IMR-90 (cell line): ENCODE measurements at places on chromosomes 13 and 19. TPM values are rescaled to one million over a fixed set of nuclear protein-coding genes. Genes with fewer than 3 reads are reported as not detected.

The PDX1 gene
- total RNA-seq = not detected in 2 replicates

The NTF4 gene
- total RNA-seq = 0.18 TPM in 1 of 2 replicates, not detected in the other

The CEACAM20 gene
- not detected in 2 replicates for total RNA-seq

The METTL21C gene
- total RNA-seq = not detected in 2 replicates

The DNAAF3 gene
- 0.28 TPM in 1 of 2 replicates, not detected in the other for total RNA-seq

The PLIN5 gene
- not detected in 2 replicates for total RNA-seq

The ZNF556 gene
- not detected in 2 replicates for total RNA-seq

The RPS19 gene
- total RNA-seq = 230 and 299 TPM in 2 replicates

The CYP4F8 gene
- total RNA-seq = not detected in 2 replicates

DNA sequence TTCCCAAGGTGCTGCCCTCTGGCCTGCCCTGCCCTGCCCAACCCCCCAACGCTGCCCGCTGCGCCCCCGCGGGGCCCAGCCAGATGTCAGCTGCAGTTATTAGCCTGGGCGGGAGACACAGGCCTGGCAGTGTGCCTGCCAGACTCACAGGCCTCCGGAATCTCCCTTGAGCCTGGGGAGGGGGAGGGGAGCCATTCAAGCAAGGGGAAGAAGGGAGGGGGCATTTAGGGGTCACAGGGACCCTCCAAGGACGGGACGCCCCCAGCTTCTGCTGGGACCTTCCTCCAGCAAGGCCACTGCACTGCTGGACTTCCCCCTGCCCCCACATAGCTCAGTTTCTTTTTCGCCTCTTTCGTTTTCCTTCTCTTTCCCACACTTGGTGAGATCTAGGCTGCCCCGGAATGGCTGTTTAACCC, 2.6 kb upstream of the JUNB start:
- DNase-seq = peak; percentile 75

DNA sequence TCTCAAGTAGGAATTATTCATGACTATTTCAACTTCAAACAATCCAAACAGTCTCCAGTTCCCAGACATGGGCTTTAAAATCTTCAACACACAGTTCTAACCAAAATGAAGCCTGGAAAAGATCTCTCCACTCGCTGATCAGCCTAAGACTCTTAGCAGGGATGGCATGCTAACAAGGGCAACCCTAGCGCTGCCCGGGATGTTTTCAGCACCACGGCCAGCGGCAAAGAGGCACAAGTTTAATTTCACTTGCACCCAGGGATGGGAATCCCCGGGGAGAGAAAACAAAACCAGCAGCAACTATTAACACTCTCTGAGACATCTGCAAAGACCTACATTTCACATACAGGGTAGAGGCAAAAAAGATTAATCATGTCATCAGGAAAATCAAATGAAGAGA, 43.0 kb downstream of the CACNA1A start:
- DNase-seq = peak; percentile 15

DNA sequence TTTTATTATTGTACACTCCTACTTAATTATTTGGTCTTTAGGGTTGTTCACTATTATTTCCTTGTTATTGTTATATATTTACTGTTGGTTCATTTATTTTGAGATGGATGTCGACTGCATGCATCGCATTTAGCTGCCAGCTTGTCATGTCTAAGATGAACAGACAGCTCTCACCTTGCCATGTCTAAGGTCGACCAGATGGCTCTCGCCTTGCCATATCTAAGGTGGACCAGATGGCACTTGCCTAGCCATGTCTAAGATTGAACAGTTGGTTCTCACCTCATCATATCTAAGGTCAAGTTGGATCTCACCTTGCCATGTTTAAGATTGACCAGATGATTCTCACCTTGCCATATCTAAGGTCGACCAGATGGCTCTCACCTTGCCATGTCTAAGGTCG, 1440.9 kb downstream of the UQCRFS1 start:
- DNase-seq = no peak

GRCh38 chr19:2363419-2363818, 3.4 kb downstream of the TMPRSS9 start:
- DNase-seq = no peak

GRCh38 chr19:46192992-46193650, 36.4 kb upstream of the IGFL1 start:
- peak; percentile 51 for DNase-seq

- DNase-seq = peak; percentile 45
These were observed 20.0 kb downstream of the TICAM1 start for GRCh38 chr19:4811328-4812131.

DNA sequence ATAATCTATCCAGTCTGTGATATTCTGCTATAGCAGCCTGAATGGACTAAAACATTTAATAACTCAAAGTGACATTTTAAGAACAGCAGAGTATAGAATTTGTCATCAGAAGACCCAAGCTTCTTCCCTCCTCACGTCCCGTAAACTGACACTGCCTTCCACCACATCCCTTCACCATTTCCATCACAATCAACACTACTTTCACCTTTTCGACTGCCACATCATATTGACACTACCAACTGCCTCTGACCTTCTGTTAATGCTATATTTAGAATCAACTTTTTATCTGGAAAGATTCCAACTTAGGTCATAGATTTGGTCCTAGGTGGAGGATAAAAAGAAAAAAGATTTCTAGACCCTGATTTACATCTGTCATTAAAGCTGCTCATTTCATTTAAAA, 39.6 kb downstream of the STOML3 start:
- no peak for DNase-seq

DNA sequence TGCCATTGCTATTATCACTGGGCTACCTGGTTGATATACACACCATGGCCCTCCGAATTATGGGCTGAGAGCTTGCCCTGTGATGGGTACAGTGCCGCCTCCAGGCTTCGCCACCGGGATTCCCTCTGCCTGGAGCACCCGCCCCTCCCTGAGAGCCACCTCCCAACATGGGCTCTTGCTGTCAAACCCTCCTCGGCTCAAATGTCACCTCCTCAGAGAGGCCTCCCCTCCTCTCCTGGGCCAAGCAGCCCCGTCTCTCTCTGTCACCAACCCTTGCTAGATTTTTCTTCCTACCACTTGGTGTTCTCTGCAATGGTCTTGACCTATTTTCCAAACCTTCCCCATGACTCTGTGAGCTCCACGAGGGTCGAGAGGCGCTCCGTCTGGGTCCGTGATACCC, 12.2 kb upstream of the TLE2 start:
- DNase-seq = no peak

DNA sequence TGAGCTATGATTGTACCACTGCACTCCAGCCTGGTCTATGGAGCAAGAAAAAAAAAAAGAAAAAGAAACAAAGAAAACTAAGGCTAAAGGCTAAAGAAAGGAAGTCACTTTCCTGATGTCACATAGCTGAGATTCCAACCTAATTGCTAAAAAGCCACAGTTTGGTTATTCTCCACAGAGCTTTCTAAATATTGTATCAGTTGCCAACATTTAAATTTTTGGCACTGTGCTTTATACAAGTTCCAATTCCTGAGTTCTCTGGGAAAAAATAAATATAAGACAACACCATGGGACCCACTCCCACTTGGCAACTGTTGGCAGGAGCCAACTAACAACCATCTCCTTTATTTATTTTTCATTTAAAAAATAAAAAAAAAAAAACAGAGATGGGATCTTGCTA, 11.2 kb upstream of the LYPD3 start:
- peak; percentile 94 for DNase-seq

- peak; percentile 76 for DNase-seq
These were observed 39.2 kb downstream of the ZSWIM4 start for GRCh38 chr19:13834244-13835069.

DNA sequence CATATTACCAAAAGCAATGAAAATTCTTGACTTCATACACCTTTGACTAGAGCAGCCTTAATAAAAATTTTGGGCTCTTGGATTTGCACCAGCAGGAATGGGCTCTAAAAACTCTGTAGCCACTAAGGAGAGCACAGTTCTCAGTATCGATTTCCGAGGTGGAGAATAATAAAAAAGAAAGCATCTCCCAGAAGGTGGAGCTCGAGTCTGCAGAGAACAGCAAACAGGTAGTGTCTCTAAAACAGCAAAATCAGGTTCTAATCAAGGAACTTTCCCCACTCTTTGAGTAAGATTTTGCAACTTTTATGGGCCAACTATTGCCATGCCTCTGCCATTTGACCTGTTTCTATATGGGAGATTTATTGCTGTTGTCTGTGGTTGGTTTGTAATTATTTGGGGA, 258.7 kb upstream of the GPC6 start:
- peak; percentile 16 for DNase-seq

DNA sequence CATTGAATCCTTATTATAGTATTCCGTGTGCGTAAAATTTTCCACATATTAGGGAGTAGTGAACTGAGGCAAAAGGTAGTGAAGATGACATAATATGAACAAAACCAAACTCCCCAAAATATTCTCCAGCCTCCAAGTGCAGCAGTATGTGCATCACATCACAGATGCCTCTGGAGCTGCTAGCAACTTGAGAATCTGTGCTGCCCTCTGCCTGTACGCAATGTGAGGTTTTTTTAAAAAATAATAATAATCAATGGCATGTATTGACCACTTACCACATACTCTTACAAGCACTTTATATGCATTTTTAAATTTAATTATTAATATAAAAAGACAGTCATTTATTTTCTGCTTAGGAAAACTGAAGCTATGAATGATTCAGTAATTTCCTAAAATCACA, 583.0 kb upstream of the SPRY2 start:
- no peak for DNase-seq

DNA sequence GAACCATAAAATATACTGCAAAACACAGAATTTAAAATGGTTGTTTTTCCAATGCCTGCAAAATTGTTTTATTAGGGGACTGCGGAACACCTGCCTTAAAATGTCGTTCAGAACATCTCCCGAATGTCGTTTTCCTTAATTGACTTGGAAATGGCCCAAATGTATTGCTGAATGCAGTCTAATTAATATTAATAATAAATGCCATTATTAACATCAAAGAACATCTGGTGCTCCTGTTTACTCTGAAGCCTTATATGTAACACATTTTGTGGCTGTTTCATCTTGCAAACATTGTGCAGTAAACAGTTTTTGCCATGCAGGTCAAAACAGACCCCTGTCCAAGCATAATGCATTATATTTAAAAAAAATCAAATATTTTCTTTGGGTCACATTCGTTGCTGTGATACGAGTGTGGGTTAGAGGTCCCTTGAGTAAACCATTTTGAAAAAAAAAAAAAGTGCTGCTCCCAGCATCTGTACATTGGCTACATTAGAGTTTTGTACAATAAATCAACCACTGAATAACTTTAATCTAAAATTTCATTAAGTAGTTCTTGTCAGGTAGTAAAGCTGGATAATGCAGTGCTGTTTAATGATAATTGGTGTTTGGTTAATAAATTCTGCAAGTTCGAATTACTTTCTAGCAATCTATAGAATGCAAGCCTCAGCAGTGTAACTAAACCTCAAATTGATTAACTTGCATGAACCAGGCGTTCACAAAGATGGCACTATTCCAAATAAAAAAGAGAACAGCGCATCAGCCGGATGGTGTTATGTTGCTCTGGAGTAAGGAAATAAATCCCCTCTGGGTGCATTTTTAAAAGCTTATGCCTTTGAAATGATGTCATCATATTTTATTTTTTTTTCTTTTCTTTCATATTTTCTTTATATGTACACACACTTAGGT, 140.2 kb downstream of the ZNF536 start:
- DNase-seq = no peak

DNA sequence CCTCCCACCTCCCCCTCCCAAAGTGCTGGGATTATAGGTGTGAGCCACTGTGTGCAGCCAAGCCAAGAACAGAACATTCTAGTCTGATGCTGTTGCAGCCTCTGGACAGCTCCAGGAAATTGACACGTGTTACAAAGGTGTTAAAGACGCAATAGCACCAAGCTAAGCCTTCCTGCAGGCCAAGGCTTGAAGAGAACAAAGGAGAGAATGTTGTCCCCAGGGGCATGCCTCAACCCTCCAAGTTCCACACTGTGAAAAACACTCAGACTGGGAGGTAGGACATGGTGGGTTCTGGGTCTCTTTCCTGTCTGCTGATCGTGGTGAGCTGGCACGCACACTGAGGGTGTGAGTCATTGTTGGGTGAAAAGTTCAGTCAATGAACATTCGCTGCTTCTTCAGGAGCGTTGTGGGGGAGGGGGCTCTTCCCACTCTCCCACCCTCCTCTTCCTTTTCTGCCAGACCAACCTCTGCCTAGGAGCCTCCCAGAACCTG, 5.3 kb upstream of the PTPRS start:
- peak; percentile 60 for DNase-seq

DNA sequence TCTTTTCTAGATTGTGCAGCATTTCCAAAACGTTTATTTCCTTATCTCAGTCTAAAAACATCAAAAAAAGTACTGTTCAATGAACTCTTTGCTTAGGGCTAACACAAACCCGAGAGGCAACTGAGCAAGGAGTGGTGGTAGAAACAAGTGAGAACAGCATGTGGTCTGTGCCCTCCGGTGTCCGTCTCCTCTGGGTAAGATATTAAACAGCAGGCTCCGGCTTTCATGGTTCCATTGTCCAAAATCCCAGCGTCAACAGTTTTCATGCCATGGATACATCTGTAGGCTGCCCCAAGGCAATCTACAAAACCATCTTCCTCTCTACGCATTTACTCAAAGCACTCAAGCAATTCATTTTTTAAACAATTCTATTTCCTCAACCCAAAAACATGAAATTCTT, 22.8 kb downstream of the DCLK1 start:
- DNase-seq = no peak

DNA sequence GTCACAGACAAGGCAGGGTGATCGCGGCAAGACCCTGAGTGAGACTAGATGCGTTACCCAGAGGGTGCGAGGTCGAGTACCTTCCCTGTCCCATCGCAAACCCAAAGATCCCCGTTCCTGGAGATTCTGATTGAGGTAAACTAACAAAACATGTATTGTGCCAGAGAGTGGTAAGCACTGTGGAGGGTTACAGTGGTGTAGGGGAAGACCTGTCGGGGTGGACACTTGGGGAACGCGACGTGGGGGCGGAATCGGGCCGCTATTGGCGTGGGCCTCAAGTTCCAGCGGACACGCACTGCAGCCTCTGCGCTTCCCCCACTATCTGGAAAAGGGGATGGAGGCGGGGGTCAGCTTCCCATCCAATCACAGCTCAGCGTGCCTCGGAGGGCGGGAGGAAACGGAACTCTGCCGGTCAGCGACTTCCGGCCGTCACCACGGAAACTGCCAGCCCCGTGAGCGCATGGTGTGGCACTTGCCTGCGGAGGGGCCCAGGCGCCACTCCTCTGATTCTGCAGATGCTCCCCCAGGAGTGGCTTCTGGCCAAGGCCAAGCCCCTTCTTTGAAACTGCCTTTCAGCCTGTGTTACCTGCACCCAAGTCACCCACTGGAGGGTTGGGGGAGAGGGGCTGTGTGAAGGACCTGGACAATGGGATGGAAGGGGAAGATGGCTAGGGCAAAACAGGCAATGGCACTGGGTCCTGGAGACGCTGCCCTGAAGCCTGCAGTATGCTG, 1.0 kb upstream of the UBE2M start:
- peak; percentile 89 for DNase-seq

DNA sequence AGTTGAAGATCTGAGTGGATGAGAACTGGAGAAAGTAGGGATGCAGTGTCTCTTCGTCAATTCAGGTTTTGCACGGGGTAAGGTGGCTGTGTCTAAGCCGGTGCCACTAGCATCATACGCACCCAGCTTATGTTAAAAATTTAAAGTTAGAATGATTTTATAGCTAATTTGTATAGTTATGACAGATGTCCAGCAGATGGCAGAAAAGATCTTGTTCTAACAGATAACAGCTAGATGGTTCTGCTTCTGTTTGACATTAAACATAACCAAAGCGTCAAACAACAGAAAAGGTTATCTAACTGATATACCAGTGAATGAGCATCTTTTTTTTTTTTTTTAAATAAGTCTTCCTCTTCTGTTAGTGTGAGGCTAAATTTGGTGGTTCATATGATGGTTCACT, 18.8 kb upstream of the EDDM13 start:
- DNase-seq = peak; percentile 71

- DNase-seq = no peak
These were observed 53.9 kb downstream of the FNDC3A start for GRCh38 chr13:49029570-49029969.

GRCh38 chr19:50567052-50567841, 988 bp downstream of the LRRC4B start:
- no peak for DNase-seq
